ENCODE measurements at places on chromosomes 11 and 22. TPM values are rescaled to one million over a fixed set of nuclear protein-coding genes. Genes with fewer than 3 reads are reported as not detected.

GRCh38 chr22:49555526-49555925 lies 272.1 kb downstream of the BRD1 start:
- H3K27ac ChIP-seq, result no peak overlapping the region
- peaks cover 15% of the 10 kb centered on the region for H3K27me3 ChIP-seq
- no peaks in the 10 kb centered on the region for H3K36me3 ChIP-seq
- DNase-seq, result no peak
- H3K4me1 ChIP-seq, result no peaks in the 10 kb centered on the region

The CAVIN3 gene
- 16.6 TPM for total RNA-seq

DNA sequence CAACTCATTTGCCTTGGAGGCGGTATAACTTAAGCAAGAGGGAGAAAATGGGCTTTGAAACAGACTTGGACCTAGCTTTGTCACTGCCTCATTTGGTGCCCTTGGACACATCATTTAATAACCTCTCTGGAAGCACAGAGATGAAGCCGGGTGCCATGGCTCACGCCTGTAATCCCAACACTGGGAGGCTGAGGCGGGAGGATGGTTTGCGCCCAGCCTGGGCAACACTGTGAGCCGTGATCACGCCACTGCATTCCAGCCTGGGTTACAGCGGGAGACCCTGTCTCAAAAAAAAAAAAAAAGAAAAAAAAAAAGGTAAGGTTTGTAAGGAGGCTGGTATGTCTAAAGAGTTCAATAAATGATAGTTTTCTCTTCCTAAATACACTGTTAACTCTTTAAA lies 806 bp downstream of the COA4 start:
- DNase-seq, result no peak
- no peaks in the 10 kb centered on the region for H3K36me3 ChIP-seq
- H3K4me3 ChIP-seq, result peak overlapping the region; percentile 62
- peaks cover 49% of the 10 kb centered on the region for H3K4me1 ChIP-seq
- H3K27ac ChIP-seq, result no peak overlapping the region
- H3K27me3 ChIP-seq, result no peaks in the 10 kb centered on the region

GRCh38 chr11:13220148-13220547 lies 57.4 kb upstream of the BMAL1 start:
- H3K27ac ChIP-seq, result no peak overlapping the region
- no peak for DNase-seq
- H3K27me3 ChIP-seq, result no peaks in the 10 kb centered on the region
- H3K4me1 ChIP-seq, result no peaks in the 10 kb centered on the region
- no peaks in the 10 kb centered on the region for H3K36me3 ChIP-seq

GRCh38 chr11:61627850-61628661 lies 47.2 kb upstream of the SYT7 start:
- H3K36me3 ChIP-seq, result no peaks in the 10 kb centered on the region
- no peaks in the 10 kb centered on the region for H3K27me3 ChIP-seq
- no peak overlapping the region for H3K27ac ChIP-seq
- no peak overlapping the region for H3K4me3 ChIP-seq
- peaks cover 12% of the 10 kb centered on the region for H3K4me1 ChIP-seq
- no peak for DNase-seq

All from esophagus squamous epithelium (tissue), 5 donors.